ENCODE measurements at places on chromosomes 4 and X. TPM values are rescaled to one million over a fixed set of nuclear protein-coding genes. Genes with fewer than 3 reads are reported as not detected.
A peak's percentile ranks its signal among the peaks of the same experiment; 100 is the strongest.

The MAGEA10 gene
- total RNA-seq: not detected

- no peaks in the 10 kb centered on the region for H3K4me1 ChIP-seq
- H3K27ac ChIP-seq: no peak overlapping the region
- H3K4me3 ChIP-seq: no peak overlapping the region
- H3K36me3 ChIP-seq: no peaks in the 10 kb centered on the region
- peaks cover 20% of the 10 kb centered on the region for H3K27me3 ChIP-seq
These were observed 5.8 kb downstream of the CPE start for GRCh38 chr4:165384598-165384997.

GRCh38 chrX:136480383-136480782 lies 7.4 kb upstream of the BRS3 start:
- no peak overlapping the region for H3K27ac ChIP-seq
- no peaks in the 10 kb centered on the region for H3K27me3 ChIP-seq
- DNase-seq: no peak
- no peaks in the 10 kb centered on the region for H3K4me1 ChIP-seq
- no peak overlapping the region for H3K4me3 ChIP-seq

DNA sequence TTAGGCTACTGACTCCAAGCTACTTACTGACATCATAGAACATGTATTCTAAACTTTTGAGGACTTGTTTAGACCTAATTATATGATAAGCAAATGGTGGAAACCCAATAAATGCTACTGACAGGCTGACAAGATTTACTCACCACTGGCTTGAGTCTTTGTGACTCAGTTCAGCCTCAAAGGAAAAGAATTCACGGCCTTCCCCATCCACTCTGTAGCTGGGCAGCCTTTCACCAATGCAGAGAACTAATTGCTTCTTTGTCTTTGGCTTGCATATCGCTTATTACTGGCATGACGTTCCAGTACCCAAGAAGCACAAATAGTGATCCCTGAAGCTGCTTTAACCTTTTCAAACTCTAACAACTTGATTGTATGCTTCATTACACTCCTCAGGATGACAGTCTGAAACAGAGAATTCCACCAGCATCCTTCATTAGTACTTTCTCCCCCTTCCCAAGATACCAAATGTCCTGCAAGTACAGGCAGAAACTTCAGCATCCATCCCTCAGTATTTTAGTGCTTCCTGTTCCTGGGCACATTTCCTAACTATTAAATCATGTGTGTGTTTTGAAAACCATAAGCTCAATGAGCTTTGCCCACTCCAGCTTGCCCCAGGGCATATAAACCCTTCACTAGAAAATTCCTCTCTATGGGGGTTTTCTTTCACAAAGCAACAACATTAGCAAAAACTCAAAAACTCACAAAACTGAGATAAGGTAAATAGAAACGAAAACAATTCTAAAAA lies 298.1 kb upstream of the SLC7A11 start:
- DNase-seq: no peak
- no peaks in the 10 kb centered on the region for H3K27me3 ChIP-seq
- H3K4me3 ChIP-seq: no peak overlapping the region
- H3K36me3 ChIP-seq: no peaks in the 10 kb centered on the region
- H3K4me1 ChIP-seq: no peaks in the 10 kb centered on the region

The PABPC1L2B gene
- total RNA-seq: not detected

DNA sequence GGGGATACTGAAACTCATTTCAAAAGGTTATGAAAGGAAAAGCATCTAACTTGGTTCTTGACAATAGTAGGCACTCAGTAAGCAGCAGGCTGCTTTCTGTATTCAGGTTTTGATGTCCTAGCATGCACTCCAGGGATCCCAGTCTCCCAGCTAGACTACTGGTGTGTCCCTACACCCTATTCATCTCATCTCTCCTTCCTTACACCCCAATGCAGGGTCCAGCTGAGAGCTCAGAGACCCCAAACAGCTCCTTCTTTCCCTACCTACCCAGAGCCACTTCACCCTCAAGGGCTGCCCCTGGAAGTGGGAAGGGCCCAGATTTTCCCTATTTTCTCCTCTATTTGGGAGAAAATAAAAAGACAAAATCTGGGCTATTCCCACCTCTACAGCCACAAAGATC lies 1.6 kb upstream of the EFNB1 start:
- H3K27me3 ChIP-seq: no peaks in the 10 kb centered on the region
- H3K4me1 ChIP-seq: peaks cover 35% of the 10 kb centered on the region
- DNase-seq: no peak
- H3K27ac ChIP-seq: no peak overlapping the region
- H3K36me3 ChIP-seq: no peaks in the 10 kb centered on the region

DNA sequence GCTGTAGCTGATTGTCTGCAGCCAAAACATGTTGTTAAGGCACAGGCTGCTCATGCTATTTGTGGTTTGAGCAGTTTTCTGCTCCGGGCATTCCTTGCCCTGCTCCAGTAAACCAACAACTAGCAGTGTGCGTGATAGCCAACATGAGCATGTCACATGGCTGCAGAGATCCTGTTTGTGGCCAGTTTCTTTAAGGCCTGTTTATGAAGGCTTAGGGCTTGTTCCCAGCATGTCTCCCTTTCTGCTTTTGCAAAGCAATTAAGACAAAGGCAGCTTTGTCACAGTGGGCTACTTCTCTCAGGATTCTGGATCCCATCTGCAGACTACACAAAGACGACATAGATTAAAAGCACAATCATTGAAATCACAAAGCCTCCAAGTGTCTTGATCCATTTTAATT lies 160.5 kb downstream of the ZNF518B start:
- H3K4me3 ChIP-seq: no peak overlapping the region
- H3K27ac ChIP-seq: no peak overlapping the region
- H3K27me3 ChIP-seq: no peaks in the 10 kb centered on the region
- H3K4me1 ChIP-seq: no peaks in the 10 kb centered on the region
- H3K36me3 ChIP-seq: no peaks in the 10 kb centered on the region

DNA sequence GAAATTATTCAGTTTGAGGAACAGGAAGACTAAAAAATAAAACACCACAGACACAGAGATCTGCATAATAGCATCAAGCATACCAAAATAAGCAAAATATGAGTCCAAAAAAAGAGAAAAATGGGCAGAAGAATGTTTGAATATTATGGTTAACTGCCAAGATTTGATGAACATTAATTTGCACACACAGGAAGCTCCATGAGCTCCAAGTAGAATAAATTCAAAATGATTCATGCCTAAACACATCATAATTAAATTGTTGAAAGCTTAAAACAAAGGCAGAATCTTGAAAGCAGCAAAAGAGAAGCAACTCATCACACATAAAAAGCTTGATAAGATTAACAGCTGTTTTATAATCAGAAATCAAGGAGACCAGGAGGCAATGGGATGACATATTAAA lies 156.6 kb upstream of the ARSJ start:
- no peaks in the 10 kb centered on the region for H3K36me3 ChIP-seq
- no peaks in the 10 kb centered on the region for H3K4me1 ChIP-seq
- H3K27ac ChIP-seq: no peak overlapping the region

DNA sequence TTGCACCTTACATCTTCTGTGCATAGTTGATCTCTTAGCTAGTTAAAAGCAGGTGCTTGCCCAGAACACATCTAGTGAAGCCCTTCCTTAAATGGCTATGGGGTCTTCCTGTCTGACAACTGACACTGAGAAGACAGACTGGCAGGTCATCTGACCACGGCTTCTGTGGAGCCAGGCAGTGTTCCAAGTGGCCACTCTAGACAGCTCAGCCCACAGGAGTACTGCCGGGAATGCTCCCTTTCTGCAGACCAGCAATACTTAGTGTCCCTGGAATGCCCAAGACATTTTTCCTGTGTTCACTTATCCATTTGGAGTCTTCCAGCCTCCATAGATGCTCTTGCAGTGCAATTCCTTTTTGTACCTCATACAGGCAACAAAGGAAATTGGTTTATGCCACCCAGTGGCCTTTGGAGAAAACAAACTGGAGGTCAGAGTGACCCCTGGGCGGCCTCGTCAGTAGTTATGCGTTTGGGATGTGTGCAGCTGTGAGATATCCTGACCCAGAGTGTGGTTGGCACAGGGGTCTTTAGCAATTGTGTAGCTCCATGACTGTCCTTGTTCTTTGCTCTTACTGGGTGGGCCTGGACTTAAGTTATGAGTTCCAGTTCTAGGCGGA lies 335.5 kb downstream of the ARHGAP10 start:
- peaks cover 3% of the 10 kb centered on the region for H3K36me3 ChIP-seq
- H3K4me1 ChIP-seq: no peaks in the 10 kb centered on the region
- H3K27ac ChIP-seq: no peak overlapping the region

- peaks cover 40% of the 10 kb centered on the region for H3K27me3 ChIP-seq
- H3K36me3 ChIP-seq: no peaks in the 10 kb centered on the region
- peak overlapping the region; percentile 20 for H3K4me3 ChIP-seq
- DNase-seq: no peak
These were observed 385 bp downstream of the DCLK2 start for GRCh38 chr4:150078579-150079080.

The PRR27 gene
- not detected for total RNA-seq

DNA sequence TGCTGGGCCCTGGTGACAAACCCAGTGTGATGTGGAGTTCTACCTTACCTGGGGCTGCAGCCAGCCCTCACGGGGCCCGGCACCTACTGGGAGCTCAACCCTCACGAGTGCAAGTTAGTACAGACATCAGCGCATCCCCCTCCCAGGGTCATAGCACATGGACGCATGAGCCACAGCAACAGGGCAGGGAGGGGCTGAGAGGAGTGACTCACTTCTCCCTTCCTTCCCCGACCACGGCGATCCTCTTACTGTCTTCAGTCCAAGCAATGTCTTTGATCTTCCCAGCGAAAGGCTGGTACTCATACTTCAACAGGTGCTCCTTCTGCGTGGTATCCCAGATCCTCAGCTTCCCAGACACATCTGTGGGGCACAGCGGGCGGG lies 17.8 kb downstream of the WDR1 start:
- H3K36me3 ChIP-seq: peaks cover 96% of the 10 kb centered on the region
- no peaks in the 10 kb centered on the region for H3K27me3 ChIP-seq
- DNase-seq: peak; percentile 42
- peaks cover 99% of the 10 kb centered on the region for H3K4me1 ChIP-seq
- no peak overlapping the region for H3K4me3 ChIP-seq

GRCh38 chrX:24494647-24495075 lies 29.6 kb downstream of the PDK3 start:
- H3K27me3 ChIP-seq: no peaks in the 10 kb centered on the region
- no peak overlapping the region for H3K4me3 ChIP-seq
- peaks cover 21% of the 10 kb centered on the region for H3K4me1 ChIP-seq

The CCDC160 gene
- total RNA-seq: not detected

The FGF16 gene
- not detected for total RNA-seq

- H3K36me3 ChIP-seq: no peaks in the 10 kb centered on the region
- no peaks in the 10 kb centered on the region for H3K4me1 ChIP-seq
- no peak for DNase-seq
- H3K27me3 ChIP-seq: no peaks in the 10 kb centered on the region
These were observed 1012.2 kb downstream of the PCDH19 start for GRCh38 chrX:99397879-99398278.

GRCh38 chr4:61298178-61298740 lies 98.1 kb downstream of the ADGRL3 start:
- DNase-seq: no peak
- H3K27me3 ChIP-seq: no peaks in the 10 kb centered on the region
- no peaks in the 10 kb centered on the region for H3K4me1 ChIP-seq
- H3K36me3 ChIP-seq: no peaks in the 10 kb centered on the region

DNA sequence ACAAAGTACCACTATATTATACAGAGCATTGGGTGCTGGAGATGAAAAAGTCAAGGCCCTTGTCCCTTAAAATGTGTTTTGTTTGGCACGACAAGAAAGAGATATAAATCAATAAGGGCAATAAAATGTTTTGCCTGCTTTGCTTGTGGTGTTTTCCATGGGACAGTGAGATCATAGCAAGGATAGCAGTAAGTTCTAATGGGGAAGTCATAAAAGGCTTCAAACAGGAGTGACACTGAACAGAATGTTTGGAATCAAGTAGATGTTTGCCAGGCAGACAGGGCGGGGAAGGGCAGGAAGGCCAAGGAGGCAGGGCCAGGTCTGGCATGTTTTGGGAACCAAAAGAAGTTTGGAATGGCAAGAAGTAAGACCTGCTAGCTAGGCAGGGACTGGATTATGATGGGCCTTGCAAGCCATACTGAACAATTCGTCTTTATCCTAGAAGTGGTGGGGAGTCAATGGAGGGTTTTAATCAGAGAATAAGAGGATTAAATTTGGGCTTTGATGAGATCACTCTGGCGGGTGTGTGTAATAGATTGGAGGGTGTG lies 16.4 kb downstream of the FGF2 start:
- no peaks in the 10 kb centered on the region for H3K4me1 ChIP-seq
- H3K4me3 ChIP-seq: no peak overlapping the region
- no peak overlapping the region for H3K27ac ChIP-seq

- H3K4me1 ChIP-seq: no peaks in the 10 kb centered on the region
- H3K4me3 ChIP-seq: no peak overlapping the region
- H3K27me3 ChIP-seq: peaks cover 3% of the 10 kb centered on the region
These were observed 24.5 kb downstream of the CETN2 start for GRCh38 chrX:152806035-152806434.

DNA sequence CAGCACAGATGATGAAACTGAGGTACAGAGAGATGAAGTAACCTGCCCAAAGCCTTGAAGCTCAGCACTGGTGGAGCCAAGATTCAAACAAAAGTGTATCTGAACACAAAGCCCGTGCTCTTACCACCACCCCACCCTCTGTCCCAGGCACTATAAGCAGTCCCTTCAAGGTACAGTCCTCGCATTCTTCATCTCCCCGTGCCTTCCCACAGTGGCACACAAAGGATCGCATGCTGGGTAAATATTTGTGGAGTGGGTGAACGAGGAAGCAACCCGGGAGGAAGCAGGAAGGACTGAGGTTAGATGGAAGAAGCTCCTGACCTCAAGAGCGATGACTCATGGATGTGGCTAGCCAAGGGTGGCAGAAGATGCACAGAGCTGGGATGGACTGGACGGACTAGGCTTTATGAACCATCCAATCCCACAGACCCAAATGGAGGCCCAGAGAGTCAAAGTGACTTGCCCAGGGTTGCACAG lies 18.4 kb downstream of the IQSEC2 start:
- H3K4me3 ChIP-seq: no peak overlapping the region
- H3K4me1 ChIP-seq: peaks cover 26% of the 10 kb centered on the region
- no peak overlapping the region for H3K27ac ChIP-seq
- no peaks in the 10 kb centered on the region for H3K36me3 ChIP-seq
- no peak for DNase-seq

GRCh38 chrX:150324919-150325318 lies 38.2 kb upstream of the MAMLD1 start:
- DNase-seq: no peak
- H3K36me3 ChIP-seq: no peaks in the 10 kb centered on the region
- H3K4me3 ChIP-seq: no peak overlapping the region
- no peak overlapping the region for H3K27ac ChIP-seq

The ASB11 gene
- not detected for total RNA-seq

The ATP6AP2 gene
- total RNA-seq: 78.7 TPM

The ENPP6 gene
- not detected for total RNA-seq
